EL (cell line): ENCODE measurements at places on chromosomes 4 and X.

DNA sequence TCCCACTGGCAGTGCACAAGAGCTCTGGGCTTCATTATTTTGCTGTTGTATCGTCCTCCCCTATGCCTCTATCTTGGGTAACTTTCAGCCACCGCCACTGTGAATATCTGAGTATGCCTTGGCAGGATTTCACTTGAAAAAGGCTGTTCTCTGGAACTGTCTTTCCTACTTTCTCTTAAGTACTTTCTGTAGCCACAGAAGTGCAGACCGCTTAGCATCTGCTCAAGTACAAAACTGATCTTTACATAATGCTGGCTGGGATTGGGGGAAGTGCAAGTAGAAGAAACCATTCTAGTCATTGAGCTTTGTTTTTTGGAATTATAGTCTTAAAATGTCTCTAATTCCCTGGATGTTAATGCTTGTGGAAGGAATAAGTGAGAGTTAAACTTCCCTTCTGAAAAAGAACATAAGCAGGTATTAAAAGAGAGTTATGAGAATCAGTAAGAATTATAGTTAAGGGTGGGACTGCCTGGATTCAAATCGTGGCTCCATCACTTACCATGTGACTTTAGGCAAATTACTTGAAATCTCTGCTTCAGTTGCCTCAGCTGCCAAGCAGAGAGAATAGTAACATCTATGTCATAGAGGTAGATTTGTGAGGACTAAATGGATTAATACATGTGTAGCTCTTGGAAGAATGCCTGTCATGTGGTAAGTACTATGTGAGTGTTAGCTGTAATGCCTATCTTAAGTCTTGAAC is 77.5 kb downstream of the MID1IP1 start:
- DNase-seq = no peak

- DNase-seq = peak; percentile 31
These were observed 63.6 kb downstream of the STARD8 start for GRCh38 chrX:68710870-68711576.

DNA sequence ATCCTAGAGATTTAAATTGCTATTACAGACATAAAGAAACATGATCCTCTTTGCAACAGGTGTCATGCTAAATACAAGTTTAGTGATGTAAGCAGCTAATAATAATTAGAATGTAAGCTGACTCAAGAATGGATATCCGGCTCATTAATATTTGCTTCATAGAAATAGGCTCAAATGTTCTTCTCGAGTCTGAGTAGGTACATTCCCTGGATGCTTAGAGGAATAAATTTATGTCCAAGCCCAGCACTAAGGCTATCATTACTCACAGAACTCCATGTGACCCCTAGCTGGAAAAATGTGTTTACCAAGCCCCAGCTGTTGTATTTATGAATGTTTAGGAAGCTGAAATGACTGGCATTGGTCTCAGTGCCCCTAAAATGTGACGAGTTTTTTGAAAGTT is 87.6 kb upstream of the TSPAN7 start:
- DNase-seq = no peak

DNA sequence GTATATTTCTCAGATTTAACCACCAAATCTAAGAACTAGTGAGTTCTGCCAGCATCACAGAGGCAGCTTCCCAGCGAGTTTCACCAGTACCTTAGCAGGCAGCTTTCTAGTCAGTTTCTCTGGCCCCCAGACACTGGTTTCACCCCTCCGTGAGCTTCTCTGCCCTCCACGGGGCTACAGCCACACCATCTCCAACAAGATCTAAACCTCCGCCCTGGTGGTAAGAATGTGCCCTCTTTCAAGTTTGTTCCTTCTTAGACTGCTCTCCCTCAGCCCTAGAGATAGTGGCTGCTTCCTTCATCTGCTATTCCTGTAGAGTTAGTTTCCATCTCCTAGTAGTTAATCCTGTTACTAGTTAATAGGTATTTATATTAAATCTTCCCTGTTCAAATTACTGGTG is 60.5 kb upstream of the TAB3 start:
- DNase-seq = no peak

DNA sequence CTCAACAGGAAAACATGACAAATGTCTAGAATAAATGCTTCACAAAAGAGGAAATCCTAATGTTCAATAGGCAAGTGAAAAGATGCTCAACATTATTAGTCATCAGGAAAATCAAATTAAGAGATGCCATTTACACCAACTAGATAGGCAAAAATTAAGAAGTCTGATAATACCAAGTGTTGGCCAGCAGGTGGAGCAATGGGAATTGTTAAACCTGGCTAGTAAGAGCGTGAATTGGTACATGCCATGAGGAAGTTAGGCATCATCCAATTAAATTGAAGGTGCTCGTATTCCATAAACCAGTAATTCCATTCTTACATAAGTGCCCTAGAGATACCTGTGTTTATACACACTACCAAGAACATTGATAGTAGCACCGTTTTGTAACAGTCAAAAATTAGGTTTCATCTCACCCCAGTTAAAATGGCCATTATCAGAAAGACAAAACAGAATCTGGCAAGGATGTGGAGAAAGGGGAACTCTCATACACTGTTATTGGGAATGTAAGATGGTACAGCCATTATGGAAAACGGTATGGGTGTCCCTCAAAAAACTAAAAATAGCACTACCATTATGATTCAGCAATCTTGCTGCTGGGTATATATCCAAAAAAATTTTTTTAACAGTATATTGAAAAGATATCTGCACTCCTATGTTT is 14.0 kb upstream of the ZCCHC18 start:
- DNase-seq = peak; percentile 60

DNA sequence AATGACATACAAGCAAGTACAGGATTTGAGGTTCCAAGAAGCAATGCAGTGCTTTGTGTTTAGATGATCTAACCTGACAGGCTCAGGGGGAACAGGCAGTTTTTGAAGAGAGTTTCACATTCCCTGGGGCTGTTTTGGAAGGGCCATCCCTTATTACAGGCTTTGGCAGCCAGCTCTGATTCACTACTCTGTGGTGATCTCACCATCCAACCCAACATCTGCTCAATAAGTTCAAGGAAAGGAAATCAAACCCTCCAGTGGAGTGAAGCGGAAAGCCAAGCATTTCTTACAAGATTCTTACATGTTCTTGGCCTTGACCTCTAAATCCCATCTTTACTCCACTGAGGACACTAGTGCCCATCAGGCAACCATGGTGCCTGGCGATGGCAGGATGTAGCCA is 7.5 kb downstream of the IDS start:
- DNase-seq = peak; percentile 85

DNA sequence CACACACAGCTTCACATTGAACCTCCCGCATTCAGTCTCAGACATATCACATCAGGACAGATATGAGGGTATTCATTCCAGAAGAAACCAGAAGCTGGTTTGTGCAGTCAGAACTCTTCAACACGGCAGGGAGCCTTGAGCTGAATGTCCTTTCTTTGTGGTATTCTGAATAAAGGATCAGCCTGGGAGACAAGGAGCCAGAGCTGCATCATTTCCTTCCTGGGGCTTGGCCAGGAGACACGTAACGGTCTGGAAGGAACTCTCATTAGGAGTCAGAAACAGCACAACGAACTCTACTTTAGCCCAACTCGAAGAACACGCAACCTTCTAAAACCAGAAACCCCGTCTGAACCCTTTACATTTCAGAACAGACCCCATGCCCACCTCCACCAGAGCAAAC is 46.4 kb downstream of the KDR start:
- DNase-seq = peak; percentile 30

- no peak for DNase-seq
These were observed 20.9 kb downstream of the SGMS2 start for GRCh38 chr4:107845681-107846080.

DNA sequence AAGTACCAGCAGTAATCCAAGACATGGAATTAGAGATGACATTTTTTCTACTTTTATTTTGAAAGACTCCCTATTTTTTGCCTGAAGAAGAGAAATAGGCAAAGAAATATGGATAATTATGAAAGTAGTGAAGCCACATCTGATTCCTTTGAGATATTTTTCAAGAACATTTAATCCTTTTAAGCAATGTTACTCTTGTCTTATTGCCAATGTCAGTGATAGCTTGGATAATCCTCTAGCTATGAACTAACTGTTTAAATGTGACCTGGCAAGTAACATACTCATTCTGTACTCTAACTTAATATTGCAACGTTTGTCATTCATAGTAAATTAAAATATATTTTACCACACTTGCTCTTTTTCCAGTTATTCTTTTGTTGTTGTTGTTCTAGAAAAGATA is 181.3 kb downstream of the VEGFC start:
- DNase-seq = no peak

DNA sequence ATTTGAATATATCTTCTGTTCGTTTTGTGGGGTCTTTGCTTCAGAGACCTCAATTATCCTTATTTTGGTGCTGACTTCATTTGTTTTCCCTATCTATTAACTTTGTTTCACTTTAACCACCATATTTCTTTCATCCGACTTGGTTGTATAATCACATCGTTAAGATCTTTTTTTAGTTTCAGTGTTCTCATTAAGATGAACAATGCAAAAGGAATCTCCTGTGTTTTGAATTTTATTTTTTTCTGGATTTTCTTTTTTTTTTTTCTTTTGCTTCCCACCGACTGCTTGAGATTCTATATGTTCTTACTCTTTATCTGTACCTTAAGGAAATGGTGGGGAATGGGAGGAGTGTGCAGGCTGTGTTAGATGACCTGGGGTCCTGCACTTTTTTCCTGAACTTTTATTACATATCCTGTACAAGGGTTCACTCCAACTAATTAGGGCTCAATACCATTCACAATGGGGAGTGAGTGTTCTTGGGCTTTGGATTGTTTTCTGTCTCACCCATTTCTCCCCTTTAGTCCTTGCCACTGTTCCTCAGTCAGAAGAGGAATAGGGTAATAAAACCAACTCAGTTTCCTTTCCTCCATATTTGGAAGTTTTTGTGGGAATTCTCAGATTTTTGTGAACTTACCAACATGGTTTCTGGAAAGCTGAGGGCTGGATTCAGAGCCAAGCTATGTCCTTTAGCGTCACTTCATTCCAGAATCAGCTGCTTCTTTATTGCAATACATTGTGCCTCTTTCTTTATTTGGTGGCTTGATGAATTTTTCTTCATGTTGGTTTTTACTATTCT is 43.2 kb upstream of the BMPR1B start:
- DNase-seq = peak; percentile 71

DNA sequence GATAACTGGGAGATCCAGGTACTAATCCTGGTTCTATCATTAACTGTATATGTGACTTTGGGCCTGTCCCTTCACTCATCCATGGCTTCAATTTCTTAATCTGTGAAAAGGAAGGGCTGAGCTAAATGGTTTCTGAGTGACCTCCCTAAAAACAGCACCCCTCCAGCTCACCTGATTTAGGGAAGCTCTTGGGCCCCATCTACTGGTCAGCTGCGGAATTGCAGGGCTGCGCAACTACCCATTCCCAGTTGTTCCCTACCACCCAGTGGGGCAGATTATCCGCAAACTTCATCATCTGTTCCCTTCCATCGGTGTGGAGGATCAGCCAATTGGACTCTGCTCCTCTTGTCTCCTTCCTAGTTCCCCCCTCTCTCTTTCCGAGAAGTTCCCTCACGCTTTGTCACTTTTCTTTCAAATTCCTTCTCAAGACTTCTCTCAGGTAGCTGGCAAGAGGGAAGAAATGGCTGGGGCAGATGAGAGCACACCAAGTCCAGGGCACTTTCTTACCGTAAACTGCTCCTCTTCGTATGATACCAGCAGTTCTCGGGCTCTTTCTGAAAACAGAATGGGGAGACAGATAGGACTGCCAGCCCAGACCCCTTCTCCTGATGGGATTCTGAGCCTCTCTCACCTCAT is 5.8 kb downstream of the LAS1L start:
- peak; percentile 24 for DNase-seq

- no peak for DNase-seq
These were observed 1.4 kb upstream of the DOK7 start for GRCh38 chr4:3461515-3462291.

- no peak for DNase-seq
These were observed 79.1 kb upstream of the LCORL start for GRCh38 chr4:18100657-18101056.

DNA sequence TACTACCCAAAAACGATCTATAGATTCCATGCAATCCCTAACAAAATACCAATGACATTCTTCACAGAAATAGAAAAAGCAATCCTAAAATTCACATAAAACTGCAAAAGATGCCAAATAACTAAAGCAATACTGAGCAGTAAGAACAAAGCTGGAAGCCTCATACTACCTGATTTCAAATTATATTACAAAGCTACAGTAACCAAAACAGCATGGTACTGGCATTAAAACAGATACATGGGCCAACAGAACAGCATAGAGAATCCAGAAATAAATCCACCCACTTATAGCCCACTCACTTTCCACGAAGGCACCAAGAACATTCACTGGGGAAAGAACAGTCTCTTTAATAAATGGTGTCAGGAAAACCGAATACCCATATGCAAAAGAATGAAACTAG is 74.7 kb downstream of the PHF8 start:
- no peak for DNase-seq

DNA sequence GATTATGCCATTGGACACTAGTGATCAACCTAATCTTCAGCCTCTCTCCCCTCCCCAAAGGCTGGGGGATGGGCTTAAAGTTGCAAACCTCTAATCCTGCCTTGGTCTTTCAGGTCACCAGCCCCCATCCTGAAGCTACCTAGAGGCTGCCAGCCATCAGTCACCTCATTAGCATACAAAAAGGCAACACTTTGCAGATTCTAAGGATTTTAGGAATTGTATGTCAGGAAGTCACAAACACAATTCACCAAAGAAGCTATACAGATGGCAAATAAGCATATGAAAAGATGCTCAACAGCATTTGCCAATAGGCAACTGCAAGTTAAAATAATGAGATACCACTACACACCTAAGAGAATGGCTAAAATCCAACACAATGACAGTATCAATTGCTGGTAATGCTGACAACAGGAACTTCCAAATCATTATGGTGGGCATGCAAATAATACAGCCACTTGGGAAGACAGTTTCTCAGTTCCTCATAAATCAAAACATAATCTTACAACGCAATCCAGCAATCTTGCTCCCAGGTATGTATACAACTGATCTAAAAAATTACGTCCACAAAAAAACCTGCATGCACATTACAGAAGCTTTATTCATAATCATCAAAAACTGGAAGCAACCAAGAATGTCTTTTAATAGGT is 9.0 kb upstream of the PIM2 start:
- DNase-seq = no peak

DNA sequence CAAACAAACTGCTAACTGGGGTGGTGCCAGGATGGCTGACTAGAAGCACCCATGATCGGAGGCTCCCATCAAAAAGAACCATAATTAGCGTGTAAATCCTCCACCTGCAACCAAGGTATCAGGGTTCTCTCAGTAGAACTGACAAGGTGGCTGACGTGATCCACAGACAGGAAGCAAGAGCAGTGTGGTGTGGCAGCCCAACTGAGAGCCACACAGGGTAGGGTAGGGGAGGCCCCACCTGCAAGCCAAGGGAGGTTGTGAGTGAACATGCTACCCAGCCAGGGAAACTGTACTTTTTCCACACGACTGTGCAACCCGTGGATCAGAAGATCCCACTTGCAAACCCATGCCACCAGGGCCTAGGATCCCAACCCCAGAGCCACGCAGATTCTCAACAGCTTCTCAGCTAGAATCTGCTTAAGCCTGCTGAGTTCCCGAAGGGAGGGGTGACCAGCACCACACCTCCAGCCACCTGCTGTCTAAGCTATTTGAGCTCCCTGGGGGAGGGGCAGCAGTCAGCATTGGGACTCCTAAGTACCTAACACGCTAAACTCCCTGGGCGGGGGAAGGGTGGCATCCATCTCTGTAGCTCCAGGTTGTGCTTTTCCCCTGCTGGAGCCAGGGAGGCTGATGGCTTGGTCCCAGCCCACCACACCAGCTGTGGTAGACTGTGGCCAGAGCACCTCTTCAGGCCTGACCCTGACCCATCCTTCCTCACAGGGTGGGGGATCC is 425.1 kb downstream of the GPM6A start:
- DNase-seq = no peak
